ENCODE measurements at places on chromosomes 12 and 14. TPM values are rescaled to one million over a fixed set of nuclear protein-coding genes. Genes with fewer than 3 reads are reported as not detected.

Gene SLCO1B1
- not detected for total RNA-seq

Gene TSPAN11
- not detected for total RNA-seq

Gene TSPAN19
- total RNA-seq = not detected

Gene SLC25A47
- total RNA-seq = not detected

Gene TOMM20L
- total RNA-seq = not detected

Gene EPYC
- total RNA-seq = not detected

Gene DDX11
- 115 TPM for total RNA-seq

Gene TROAP
- total RNA-seq = 57.7 TPM

Gene CD163L1
- total RNA-seq = not detected

Gene GDF3
- total RNA-seq = not detected

Gene CAPZA3
- not detected for total RNA-seq

Gene GLIPR1L1
- total RNA-seq = not detected

Gene ANKRD33
- total RNA-seq = not detected

GRCh38 chr12:91622981-91623380 lies 440.4 kb upstream of the DCN start:
- DNase-seq = no peak
- H3K27ac ChIP-seq = no peak overlapping the region
- peaks cover 2% of the 10 kb centered on the region for H3K27me3 ChIP-seq
- H3K36me3 ChIP-seq = no peaks in the 10 kb centered on the region

DNA sequence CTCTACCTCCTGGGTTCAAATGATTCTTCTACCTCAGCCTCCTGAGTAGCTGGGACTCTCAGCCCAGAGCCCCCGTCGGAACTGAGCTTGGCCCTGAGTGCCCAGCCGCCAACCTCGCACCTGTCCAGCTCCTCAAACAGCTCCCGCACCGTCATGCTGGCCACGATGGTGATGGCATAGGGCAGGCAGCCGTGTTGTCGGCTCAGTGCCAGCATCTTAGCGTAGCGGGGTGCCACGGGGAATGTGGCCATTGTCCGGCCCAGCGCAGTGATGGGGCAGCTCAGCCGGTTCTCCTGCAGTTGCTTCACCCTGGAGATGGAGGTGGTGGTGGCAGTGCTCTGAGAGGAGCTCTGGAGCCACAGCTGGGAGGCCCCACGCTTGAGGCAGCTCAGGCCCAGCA lies 32.4 kb downstream of the DHX37 start:
- H3K4me3 ChIP-seq = no peak overlapping the region
- H3K36me3 ChIP-seq = peaks cover 38% of the 10 kb centered on the region
- DNase-seq = no peak
- H3K27me3 ChIP-seq = no peaks in the 10 kb centered on the region

DNA sequence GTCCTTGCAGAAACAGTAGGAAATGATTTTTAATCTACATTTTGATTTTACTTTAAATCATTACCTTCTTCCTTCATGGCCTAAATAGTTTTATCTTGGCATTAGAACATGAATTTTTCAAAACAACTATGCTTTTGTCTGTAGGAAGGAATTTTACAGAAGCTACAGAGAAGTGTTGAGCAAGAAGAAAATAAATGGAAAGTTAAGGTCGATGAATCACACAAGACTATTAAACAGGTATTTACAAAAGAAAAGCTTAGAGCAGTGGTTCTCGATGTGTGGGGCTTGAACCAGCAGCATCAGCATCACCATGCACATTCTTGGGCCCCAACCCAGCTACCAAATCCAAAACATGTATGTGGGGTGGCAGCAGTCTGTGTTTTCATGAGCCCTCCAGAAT lies 91.6 kb downstream of the KTN1 start:
- peaks cover under 1% of the 10 kb centered on the region for H3K4me1 ChIP-seq
- H3K36me3 ChIP-seq = peaks cover 35% of the 10 kb centered on the region
- H3K27me3 ChIP-seq = no peaks in the 10 kb centered on the region
- no peak for DNase-seq
- H3K4me3 ChIP-seq = no peak overlapping the region

DNA sequence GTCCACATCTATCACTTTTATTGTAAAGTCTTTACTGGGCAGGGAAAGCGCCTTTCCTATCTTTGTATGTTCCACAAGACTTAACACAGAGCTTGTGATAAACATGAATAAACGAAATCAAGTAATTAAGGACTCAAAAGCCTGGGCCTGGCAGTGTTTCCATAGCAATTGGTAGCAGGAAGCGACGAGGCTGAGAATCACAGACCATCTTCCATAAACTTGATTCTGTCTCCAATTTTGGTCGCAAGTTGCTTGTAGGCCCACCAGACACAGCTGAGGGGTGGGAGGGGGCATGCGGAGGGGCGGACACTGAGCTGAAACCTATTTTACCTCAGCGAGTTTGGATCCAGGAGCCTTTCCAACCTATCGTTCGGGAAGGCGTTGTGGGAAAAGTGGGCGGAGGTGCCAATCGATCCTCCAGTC lies 302 bp downstream of the CCDC38 start:
- H3K4me3 ChIP-seq = peak overlapping the region; percentile 83
- H3K36me3 ChIP-seq = no peaks in the 10 kb centered on the region
- peaks cover 10% of the 10 kb centered on the region for H3K4me1 ChIP-seq
- no peak for DNase-seq
- H3K27ac ChIP-seq = peak overlapping the region; percentile 86

DNA sequence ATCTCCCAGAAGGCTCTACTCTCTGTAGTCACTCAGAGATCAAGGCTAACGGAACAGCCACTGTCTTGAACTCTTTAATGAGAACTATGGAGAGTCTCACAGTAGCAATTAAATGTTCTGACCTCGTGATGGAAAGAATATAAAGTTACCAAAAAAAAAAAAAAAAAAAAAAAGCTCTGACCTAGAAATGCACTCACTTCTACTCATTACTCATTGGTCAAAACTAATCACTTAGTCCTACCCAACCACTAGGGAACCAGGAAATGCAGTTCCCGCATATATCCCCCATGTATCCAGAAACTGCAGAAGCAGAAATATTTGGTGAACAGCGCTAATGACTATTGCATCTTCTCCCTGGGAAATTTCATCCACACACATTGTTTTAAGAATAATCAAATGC lies 29.5 kb upstream of the C12orf76 start:
- H3K27me3 ChIP-seq = no peaks in the 10 kb centered on the region
- no peak overlapping the region for H3K4me3 ChIP-seq
- peak overlapping the region; percentile 54 for H3K27ac ChIP-seq
- H3K4me1 ChIP-seq = peaks cover 50% of the 10 kb centered on the region

DNA sequence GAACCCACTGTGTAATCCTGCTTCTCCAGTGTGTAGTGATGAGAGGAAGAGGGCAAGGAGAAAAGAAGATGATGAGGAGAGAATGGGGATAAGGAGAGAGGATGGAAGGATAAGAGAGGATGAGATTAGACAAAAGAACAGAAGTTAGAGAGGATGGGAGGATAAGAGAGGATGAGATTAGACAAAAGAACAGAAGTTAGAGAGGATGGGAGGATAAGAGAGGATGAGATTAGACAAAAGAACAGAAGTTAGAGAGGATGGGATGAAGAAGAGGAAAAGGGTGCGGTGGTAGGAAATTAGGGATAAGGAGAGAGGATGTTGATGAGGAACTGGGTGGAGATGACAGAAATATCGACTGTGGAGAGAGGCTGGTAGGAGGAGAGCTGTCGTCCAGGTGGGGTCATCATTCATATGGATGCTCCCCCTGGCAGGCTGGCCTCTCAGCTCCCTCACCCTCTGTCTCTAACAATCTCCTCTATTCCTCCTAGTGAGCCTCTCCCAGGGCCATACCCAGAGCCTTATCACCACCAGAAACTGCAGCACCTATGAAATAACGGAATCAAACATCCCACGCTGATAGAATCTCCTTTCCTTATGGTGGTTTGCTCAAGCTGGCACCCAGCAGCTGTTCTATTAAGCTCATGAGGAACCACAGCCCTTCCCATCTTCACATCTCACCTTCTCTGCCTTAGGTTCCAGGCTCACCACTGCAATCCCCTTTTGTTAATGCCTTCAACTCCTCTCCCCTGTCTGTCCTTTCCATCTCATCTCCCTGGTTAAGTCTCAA lies 6.0 kb upstream of the CIROP start:
- H3K36me3 ChIP-seq = no peaks in the 10 kb centered on the region
- H3K27me3 ChIP-seq = peaks cover 2% of the 10 kb centered on the region

- no peak for DNase-seq
- H3K4me1 ChIP-seq = no peaks in the 10 kb centered on the region
- peaks cover 7% of the 10 kb centered on the region for H3K27me3 ChIP-seq
- H3K4me3 ChIP-seq = no peak overlapping the region
- no peak overlapping the region for H3K27ac ChIP-seq
- H3K36me3 ChIP-seq = peaks cover 5% of the 10 kb centered on the region
These were observed 360.9 kb downstream of the VRK1 start for GRCh38 chr14:97158102-97158501.

GRCh38 chr12:117273091-117273490 lies 82.8 kb upstream of the FBXO21 start:
- no peak for DNase-seq
- no peak overlapping the region for H3K27ac ChIP-seq
- peaks cover 5% of the 10 kb centered on the region for H3K27me3 ChIP-seq
- no peaks in the 10 kb centered on the region for H3K36me3 ChIP-seq

- no peaks in the 10 kb centered on the region for H3K36me3 ChIP-seq
- peaks cover 15% of the 10 kb centered on the region for H3K4me1 ChIP-seq
- no peak overlapping the region for H3K27ac ChIP-seq
These were observed 5.7 kb upstream of the HOXC4 start for GRCh38 chr12:54047964-54048303.

- H3K27ac ChIP-seq = no peak overlapping the region
- H3K4me3 ChIP-seq = no peak overlapping the region
- no peak for DNase-seq
- H3K4me1 ChIP-seq = no peaks in the 10 kb centered on the region
- peaks cover 11% of the 10 kb centered on the region for H3K27me3 ChIP-seq
- no peaks in the 10 kb centered on the region for H3K36me3 ChIP-seq
These were observed 79.2 kb downstream of the PTCSC3 start for GRCh38 chr14:36097356-36097755.

- no peak overlapping the region for H3K27ac ChIP-seq
- H3K4me1 ChIP-seq = peaks cover 27% of the 10 kb centered on the region
- H3K27me3 ChIP-seq = no peaks in the 10 kb centered on the region
- no peak for DNase-seq
- no peak overlapping the region for H3K4me3 ChIP-seq
These were observed 35.5 kb downstream of the KRT80 start for GRCh38 chr12:52156311-52156710.

DNA sequence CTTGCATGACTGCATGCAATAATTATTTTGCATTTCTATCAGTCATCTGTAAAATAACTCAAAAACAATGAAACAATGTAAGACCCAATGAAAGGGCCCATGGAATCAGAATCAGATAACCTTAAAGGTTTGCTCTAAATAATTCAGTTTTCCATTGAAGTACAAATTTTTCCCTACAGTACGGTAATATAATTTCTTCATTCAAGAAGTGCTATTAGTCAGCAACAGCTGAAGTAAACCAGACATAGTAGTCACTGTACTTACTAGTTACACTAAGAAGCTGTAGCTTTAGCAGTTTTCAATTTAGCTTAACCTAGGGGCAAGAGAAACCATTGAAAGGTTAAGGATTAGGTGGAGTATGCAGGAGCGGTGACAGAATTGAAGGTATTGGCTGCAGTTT lies 43.5 kb downstream of the BCAT1 start:
- H3K27me3 ChIP-seq = peaks cover 13% of the 10 kb centered on the region
- H3K27ac ChIP-seq = no peak overlapping the region
- H3K36me3 ChIP-seq = no peaks in the 10 kb centered on the region
- H3K4me3 ChIP-seq = no peak overlapping the region
- peaks cover 25% of the 10 kb centered on the region for H3K4me1 ChIP-seq

DNA sequence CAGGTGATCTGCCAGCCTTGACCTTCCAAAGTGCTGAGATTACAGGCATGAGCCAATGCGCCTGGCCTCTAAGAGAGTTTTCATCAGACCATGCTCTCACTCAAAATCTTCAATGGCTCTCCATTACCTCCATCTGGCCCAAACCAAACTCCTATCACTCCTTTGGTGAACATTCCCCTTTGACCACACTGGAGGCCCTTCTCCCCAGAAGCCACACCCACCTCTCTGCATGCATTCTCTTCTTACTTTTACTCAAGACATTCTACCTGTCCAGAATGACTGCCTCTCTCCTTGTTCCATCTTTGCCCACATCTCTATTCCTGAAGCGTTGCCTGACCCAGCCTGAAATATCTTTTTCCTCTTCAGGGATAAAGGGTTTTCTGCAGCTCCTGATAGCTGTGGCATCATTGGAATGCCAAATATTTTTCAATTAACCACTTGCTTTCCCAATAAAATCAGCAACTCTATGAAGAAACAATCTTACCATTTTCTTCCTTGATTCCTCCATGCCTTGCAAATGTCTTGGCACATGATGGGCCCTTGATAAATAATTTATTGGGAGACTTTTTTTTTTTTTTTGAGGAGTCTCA lies 15.5 kb downstream of the PLEK2 start:
- DNase-seq = no peak
- H3K36me3 ChIP-seq = no peaks in the 10 kb centered on the region

DNA sequence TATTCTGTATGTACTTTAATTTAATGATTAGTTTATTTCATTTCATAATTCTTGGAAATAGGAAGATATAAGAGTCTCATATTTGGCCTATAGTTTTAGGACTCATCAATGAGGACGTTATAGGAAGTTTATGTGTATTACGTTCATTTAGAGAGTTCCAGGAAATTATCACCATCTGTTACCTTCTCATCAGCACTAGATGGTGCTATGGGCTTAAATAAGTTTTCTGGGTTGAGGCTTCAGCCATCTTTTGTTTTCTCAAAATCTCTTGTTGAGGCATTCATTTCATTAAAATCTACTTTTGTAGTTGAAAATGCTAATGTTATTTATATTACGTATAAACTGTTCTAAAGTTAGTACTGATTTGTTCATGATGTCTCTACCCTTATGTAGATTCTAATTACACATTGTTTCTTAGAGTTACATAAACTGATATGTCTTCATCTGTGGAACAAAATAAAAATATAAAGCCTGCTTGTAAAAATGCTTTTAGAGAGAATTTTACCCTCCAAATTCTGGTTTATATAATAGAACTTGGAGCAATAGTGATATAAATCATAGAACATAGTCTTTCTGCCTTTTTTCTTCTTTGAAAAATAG lies 89.2 kb downstream of the CFAP54 start:
- DNase-seq = no peak
- no peaks in the 10 kb centered on the region for H3K4me1 ChIP-seq
- no peak overlapping the region for H3K4me3 ChIP-seq
- no peak overlapping the region for H3K27ac ChIP-seq
- H3K27me3 ChIP-seq = no peaks in the 10 kb centered on the region

- H3K36me3 ChIP-seq = peaks cover 44% of the 10 kb centered on the region
- H3K4me3 ChIP-seq = no peak overlapping the region
- no peaks in the 10 kb centered on the region for H3K27me3 ChIP-seq
- H3K4me1 ChIP-seq = peaks cover 80% of the 10 kb centered on the region
These were observed 13.3 kb downstream of the RAP1B start for GRCh38 chr12:68623984-68624383.

GRCh38 chr14:60735416-60735815 lies 855 bp downstream of the MNAT1 start:
- no peak overlapping the region for H3K27ac ChIP-seq
- peaks cover 3% of the 10 kb centered on the region for H3K36me3 ChIP-seq
- H3K27me3 ChIP-seq = peaks cover 9% of the 10 kb centered on the region
- peaks cover 15% of the 10 kb centered on the region for H3K4me1 ChIP-seq
- DNase-seq = no peak

- H3K36me3 ChIP-seq = no peaks in the 10 kb centered on the region
- H3K27me3 ChIP-seq = no peaks in the 10 kb centered on the region
- H3K27ac ChIP-seq = no peak overlapping the region
- DNase-seq = peak; percentile 37
- H3K4me3 ChIP-seq = no peak overlapping the region
These were observed 345.9 kb downstream of the BCL11B start for GRCh38 chr14:98926146-98926545.

Data from activated CD4-positive, alpha-beta memory T cell treated with anti-CD3 and anti-CD28 coated beads for 36 hours (primary cell).